ENCODE measurements at places on chromosomes 16 and 17.

GRCh38 chr16:46996391-46996790 is 22.9 kb upstream of the DNAJA2 start:
- no peak for DNase-seq

DNA sequence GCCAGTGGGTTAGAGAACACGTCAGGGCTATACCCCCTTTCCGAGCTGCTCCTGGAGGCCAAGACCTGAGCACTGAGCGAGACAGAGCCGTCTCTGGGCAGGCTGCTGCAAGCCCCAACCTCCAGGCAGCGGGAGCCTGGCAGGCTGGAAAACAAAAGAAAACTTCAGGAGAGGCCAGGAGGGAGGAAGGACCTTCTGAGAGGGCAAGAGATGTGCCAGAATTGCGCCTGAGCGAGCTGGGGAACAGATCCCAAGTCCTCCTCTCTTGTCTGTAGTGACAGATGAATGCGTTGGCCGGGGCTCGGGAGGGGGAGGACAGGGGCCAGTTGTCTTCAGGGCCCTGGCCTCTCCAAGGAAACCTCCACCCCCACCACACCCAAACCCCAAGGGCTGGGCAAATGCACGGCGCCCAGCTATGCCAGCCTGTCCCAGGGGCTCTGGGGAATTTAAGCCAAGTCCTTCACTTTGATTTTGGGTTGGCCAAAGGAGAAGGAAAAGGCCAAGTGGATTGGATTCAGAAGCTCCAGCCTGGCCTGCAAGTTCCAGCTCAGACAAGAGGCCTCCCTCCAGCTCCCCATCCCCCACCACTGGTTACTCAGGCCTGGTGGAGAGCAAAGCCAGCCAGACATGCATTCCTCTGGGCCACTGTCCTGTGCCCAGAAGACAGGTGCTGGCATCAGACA is 18.1 kb downstream of the SDK2 start:
- no peak for DNase-seq

GRCh38 chr17:34464812-34465211 is 101.8 kb upstream of the CCL1 start:
- no peak for DNase-seq

- no peak for DNase-seq
Observed at GRCh38 chr17:733743-734142, 1.3 kb downstream of the TLCD3A start.

- no peak for DNase-seq
Observed at GRCh38 chr17:76207275-76208059, 32.8 kb downstream of the RNF157 start.

DNA sequence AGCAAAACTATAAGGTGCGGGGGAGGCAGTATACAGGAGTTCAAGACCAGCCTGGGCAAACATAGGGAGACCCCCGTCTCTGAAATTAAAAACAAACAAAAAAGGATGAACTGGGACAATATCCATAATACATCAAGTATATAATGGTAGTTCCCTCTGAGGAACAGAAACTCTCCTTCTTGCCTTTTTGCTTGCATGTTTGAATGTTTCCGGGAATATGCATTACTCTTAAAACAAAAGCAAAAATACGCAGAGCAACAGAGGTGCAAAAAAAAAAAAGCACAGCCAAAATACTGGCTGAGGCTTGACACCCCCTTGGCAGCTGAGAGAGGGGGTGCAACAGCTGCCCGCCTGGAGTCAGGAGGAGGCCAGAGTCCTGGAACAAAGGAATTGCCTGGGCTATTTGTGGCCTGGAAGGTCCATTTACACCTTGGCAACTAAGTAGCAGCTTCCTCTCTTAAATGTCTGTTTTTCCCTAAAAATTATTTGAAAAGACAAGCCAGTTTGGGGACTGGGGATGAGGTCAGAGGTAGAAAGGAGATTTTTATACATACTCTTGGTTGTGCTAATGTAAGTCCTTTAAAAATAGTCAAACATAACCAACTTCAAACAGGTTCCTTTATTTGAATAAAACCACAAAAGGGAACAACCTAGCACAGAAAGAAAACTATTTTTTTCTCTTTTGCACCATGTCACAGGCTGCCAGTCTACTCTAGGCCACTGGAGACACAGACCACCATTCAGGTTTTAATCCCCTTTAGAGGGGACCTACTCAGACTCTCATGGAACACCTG is 19.5 kb downstream of the USP7 start:
- DNase-seq: no peak
